SK-MEL-5 (cell line): ENCODE measurements at places on chromosomes 1 and 21.
A peak's percentile ranks its signal among the peaks of the same experiment; 100 is the strongest.

DNA sequence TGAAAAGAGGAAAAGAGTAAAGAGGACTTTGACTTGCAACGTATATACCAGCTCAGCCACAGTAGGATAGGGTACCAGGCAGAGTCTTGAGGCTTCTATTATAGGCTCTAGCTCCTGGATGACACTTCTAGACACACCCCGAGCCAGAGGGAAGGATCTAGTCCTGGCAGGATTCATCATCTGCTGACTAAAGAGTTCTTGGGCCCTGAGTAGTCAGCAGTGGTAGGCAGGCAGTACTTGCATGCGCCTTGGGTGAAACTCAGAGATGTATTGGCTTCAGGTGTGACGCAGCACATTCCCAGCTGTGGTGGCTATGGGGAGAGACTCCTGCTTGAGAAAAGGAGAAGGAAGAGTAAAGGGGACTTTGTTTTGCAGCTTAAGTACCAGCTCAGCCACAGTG, 162.3 kb upstream of the APP start:
- no peak for DNase-seq

- DNase-seq, result no peak
Measured at GRCh38 chr1:39153684-39154083, 50.8 kb upstream of the MACF1 start.

DNA sequence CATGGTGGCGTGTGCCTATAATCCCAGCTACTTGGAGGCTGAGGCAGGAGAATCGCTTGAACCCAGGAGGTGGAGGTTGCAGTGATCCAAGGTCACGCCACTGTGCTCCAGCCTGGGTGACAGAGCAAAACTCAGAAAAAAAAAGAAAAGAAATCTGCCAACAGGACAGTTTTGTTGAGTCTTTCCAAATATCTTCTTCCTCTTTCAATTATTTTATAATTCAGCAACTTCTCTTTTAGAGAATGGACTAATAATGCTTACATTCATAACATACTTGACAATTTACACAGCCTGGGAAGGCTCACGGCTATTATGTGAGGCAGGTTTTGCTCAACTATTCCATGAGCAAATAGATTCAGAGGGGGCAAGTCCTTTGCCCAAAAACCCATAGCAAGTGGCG, 18.1 kb downstream of the CNR2 start:
- DNase-seq, result no peak

- no peak for DNase-seq
Measured at GRCh38 chr21:42369821-42370220, 3.5 kb upstream of the TFF1 start.

GRCh38 chr1:159436469-159436868, 3.1 kb upstream of the OR10J1 start:
- DNase-seq, result no peak

DNA sequence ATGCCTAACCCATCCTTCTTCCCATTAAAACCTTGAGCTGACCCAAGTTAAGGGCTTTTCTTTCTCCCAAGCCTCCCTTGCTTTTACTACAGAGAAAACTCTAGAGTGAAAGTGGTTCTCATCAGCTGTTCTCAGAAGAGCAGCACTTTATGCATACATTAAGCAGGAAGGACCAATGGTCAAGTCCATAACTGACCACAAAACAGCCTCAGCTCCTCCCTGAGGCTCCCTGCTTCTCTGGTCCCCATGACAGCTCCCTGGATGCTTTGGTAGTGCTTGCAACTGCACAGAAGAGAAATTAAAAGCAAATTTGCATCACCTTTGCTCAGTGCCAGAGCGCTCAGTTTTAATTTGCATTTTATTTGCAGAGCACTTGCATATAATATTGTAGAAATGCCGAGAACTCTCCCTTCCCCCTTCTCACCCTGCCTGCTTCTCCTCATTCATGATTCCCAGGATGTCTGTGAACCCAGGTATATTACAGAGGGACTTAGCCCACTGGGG, 56.1 kb downstream of the LMX1A start:
- DNase-seq, result no peak

GRCh38 chr1:53608676-53609075, 130.3 kb downstream of the GLIS1 start:
- DNase-seq, result no peak

DNA sequence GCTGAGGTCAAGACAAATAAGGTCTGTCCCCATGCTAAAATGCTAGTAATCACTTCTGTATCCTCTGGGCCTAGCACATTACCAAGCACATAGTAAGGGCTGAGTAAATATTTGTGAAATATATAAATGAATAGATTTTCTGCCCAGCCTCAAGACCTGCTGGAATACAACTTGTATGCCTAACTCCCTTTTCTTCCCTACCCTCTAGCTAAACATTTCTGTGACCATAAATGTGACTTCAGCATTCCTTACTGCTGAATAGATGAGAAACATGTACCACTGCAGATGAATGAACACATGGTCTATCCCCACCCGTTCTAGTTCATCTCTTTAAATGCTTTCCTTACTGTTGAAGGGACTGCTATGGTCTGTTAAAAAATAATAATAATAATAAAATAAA, 209.0 kb upstream of the HOOK1 start:
- DNase-seq, result no peak

DNA sequence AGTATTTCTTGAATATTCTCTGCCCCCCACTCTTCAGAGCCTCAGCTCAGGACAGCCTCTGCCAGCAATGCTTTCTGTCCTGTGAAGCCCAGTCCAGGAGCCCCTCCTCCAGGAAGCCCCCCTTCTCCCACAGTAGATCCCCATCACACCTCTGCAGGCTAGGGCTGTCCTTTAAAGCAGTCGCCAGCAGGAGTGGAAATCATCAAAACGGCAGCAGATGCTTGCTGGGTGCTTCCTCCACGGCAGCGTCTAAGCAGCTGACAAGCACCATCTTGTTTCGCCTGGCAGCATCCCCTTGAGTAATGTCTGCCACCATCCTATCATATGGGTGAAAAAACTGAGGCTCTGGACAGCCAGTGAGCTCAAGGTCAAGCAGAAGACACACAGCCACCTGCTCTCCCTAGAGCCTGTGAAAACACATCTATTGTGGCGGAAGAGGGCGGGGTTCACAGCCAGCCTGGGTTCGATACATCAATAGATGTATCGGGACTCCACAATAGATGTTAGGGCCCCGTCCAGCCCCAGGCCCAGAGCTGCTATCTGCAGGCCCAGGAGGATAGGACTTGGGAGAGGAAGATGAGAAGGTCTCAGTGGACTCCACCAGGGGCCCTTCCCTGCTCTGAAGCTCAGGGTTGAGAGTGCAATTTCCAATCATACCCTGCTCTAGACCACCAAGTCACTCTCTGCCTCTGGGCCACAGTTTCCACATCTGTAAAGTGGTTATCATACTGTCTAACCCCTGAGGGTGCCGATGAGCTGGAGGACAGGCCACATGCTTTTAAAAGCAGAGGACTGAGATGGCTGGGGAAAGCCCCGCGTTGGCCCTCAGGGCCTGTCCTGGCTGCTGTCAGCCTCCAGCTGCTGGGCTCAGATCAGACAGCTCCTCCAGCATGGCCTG, 17.5 kb downstream of the RUNX3 start:
- no peak for DNase-seq

DNA sequence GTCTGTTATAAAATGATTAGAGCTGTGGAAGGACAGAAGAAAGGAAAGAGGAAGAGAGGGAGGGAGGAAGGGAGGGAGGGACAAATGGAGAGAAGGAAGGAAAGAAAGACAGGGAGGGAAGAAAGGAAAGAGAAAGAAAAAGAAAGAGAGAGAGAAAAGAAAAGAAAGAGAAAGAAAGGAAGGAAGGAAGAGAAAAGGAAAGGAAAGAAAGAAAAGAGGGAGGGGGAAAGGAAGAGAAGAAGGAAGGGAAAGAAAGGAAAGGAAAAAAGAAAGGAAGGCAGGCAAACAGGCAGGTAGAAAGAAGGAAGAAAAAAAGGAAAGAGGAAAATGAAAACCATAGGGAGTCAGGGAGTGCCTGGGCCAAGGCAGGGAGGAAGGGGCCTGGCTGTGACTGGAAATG, 14.5 kb upstream of the BACE2 start:
- DNase-seq, result no peak

DNA sequence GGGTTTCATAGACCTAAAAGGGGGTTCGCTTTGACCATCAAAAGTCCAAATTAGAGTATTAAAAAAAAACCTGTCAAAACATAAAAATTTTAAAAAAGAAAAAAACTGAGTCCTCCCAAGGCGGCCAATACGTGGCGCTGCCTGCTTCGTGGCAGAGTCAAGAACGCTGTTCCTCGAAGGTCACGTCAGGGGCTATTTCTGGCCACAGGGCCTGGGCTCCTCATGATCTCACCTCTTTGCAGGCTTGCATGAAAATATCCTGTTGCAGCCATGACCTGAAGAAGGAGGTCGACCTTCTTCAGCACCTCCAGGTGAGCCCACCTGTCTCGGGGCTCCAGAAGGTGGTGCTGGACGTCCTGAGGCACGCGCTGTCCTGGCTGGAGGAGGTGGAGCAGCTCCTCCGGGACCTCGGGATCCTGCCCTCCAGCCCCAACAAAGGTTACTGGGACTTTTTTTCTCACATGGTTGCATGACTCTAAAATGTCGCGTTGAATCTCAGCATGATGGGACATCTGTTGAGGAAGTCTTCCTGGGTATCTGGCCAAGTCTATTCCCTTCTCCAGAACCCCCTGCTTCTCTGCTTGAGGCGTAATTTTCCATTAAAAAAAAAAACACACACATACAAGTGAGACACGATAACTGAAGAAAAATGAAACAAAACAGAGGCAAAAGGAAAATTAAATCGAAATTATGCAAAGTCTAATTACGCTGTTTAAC, 80.4 kb upstream of the EFHD2 start:
- no peak for DNase-seq

GRCh38 chr1:62068416-62068843, 126.2 kb upstream of the L1TD1 start:
- DNase-seq, result no peak

DNA sequence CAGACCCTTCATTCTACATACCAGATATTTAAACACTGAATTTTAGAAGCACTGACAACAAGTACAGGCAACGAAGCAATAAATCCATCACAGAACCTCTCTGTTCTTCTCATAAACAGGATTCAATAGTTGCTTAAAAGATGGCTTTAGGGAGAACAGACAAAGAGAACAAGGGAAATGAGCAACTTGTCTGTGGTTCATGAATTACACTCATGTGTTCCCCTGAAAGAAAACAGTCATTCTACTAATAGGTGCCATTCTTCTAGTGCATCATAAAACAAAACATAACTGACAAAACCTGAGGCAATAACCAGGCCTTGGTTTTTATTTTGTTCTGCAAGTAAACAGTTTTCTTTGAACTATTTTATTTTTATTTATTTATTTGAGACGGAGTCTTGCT, 6.8 kb downstream of the GNL2 start:
- peak; percentile 33 for DNase-seq

GRCh38 chr1:88595355-88596002, 88.6 kb upstream of the PKN2 start:
- DNase-seq, result peak; percentile 68

GRCh38 chr21:31220575-31220974, 123.5 kb downstream of the TIAM1 start:
- peak; percentile 98 for DNase-seq

- DNase-seq, result no peak
Measured at GRCh38 chr1:179840107-179840506, 37.5 kb downstream of the TOR1AIP2 start.

- peak; percentile 52 for DNase-seq
Measured at GRCh38 chr1:94240822-94241221, 3.4 kb upstream of the ARHGAP29 start.

DNA sequence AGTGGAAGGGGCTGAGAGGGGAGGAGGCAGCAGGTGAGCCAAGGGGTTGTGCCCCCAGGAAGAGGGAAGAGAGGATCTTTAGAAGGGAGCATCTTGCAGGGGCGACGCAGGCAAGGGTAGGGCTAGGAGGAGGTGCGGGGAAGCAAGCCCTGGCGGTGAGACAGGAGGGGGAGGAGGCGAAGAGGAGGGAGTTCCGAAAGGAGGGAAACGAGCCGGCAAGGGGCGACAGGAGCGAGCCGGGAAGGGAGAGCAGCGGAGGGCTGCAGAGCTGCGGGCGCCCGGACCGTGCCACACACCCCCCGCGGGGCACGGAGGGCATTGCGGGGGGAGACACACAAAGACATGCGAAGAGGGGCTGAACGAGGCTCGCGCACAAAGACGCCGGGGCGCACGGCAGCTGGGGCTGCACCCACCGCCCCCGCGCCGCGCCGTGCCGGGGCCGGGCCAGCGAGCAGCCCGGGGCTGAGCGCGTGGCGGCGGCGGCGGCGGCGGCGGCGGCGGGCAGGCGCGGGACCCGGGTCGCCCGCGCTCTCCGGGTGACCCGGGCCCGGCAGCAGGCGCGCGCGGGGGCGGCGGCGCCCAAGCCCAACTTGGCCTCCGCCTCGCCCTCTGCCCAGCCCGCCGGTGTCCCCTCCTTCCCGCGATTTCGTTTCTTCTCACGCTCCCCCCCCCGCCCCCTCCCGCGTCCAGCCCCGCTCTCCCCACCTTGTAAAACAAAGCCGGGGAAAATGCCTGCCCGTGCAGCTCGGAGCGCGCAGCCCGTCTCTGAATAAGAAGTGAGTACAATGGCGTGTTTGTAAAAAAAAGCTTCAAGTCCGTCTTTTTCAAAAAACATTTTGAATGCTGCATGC, at the start of gene KCNK2:
Gene KCNK2 (plus strand): TSS at position 206 of the 851 bp plus-strand sequence. CDS start 649 bp downstream, outside the sequence.
- DNase-seq, result peak; percentile 13

DNA sequence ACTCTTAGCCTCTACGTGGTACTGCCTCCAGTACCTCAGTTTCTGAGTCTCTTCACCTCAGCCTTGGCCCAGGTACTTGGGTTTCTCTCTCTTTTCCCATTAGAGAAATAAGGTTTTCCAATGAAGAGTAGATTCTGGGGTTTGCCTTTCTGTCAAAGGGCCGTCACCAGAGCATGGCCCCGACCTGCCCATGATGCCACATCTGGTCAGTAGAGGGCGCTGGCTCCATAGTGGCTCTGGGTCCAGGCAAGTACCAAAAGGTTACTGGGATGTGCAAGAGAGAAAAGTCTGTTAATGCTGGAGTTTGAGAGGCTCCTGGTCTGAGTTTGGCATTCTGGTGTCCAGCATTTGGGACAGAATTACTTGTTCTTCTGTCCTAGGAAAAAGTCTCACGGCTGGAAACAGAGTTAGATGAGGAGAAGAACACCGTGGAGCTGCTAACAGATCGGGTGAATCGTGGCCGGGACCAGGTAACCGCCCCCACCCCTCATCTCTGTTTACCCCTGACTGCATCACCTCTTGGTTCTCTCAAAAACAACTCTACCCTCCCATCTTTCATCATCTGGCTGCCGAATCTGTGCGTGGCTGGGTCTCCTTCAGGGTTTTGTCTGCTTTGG, 5.3 kb upstream of the TUFT1 start:
- DNase-seq, result peak; percentile 82

GRCh38 chr1:203878422-203878821, 17.0 kb downstream of the SNRPE start:
- no peak for DNase-seq

GRCh38 chr1:1759456-1760344, 18.6 kb downstream of the NADK start:
- DNase-seq, result no peak
